ENCODE measurements at places on chromosomes 16 and 17.

DNA sequence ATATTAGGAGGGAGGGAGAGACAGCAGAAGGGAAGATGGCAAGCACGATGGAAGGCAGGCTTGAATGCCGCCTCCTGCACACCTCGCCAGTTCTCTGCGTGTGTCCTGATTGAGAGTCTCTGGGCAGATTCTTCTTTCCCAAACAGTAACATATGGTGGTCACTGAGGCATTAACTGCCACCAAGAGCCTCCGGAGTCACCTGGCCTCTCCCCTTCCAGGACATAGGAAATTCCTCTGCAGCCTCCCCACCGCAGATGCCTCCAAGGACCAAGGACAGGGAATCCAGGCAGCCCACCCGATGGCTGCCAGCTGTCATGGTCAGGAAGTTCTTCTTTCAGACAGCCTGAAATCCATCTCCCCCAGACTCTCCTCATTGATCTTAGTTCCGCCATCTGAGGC is 149.3 kb downstream of the ENGASE start:
- DNase-seq = no peak

DNA sequence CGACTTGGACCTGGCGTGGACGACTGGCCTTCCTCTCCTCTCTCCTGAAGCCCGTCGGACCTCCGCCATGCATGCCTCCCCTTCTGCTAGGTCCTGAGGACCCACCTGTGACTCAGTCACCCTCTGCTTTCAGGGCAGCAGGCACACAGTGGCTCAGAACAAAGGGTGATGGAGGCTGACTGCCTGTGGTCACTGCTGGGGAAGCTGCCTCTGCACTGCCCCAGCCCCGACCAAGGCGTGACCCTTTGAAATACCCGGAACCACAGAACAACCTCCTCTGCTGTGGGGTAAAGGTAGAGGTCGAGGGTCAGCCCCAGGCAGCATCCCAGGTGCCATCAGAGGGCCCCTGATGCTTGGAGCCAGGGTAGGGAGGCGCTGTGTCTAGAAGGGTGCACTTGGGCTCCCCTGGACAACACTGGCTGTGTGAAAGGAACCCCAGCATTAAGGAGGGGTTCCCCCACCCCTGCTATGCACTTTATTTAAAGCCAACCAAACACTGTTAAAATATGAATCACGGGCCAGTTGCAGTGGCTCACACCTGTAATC is 12.5 kb upstream of the SLC4A1 start:
- DNase-seq = no peak

DNA sequence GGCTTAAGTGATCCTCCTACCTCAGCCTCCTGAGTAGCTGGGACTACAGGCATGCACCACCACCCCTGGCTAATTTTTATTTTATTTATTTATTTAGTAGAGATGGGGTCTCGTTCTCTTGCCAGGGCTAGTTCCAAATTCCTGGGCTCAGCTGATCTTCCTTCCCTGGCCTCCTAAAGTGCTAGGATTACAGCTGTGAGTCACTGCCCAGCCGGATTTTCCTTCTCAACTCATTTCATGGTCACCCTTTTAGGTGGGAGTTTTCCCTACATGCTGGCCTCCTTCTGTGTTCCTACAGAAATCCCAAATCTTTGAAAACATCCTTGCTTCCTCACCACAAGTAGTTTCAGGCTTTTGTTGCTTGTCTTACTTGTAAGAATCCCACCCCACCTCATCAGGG is 102.1 kb upstream of the SIAH1 start:
- no peak for DNase-seq

GRCh38 chr17:62965686-62966425 is at the start of gene TANC2:
Gene TANC2, plus strand, starts transcription at chr17:62966235. Its CDS starts 43,325 bp downstream, at chr17:63009560.
- DNase-seq = peak; percentile 81

GRCh38 chr17:14871921-14872320 is 393.2 kb downstream of the PMP22 start:
- no peak for DNase-seq

DNA sequence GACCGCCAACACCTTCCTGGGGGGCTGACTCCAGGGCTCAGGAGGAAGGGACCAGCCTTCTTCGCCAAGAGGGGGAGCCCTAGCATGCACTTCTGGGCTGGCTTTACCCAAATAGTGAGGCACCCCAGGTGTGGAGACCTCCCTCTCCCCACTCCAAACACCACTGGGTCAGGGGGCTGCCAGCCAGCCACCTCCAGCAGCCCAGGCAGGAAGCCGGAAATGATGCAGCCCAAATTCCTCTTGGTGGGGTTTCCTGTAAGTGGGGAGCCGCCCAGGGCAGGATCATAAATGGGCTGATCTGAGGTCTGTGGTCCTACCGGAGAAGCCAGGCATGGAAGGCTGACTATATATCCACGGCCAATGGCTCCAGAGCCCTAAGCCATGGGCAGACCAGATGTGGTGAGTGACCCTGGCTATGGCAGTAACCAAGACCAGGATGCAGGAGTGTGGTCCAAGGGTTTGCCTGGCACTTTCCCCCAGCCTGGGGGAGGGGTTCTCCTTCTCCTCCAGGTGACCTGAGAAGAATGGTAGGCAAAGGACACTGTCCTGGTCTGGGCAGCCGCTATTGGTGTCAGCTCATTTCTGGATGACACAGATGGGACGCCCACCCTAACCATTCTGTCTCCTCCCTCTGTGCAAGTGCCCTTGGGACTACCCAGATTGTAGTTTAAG is 4.2 kb downstream of the GIT1 start:
- no peak for DNase-seq

- peak; percentile 61 for DNase-seq
Observed at GRCh38 chr17:58786586-58787295, 31.1 kb downstream of the PPM1E start.

GRCh38 chr16:80208743-80209142 is 332.1 kb upstream of the DYNLRB2 start:
- DNase-seq = no peak

- DNase-seq = peak; percentile 98
Observed at GRCh38 chr17:37824534-37825485, 80.0 kb upstream of the HNF1B start.

- DNase-seq = no peak
Observed at GRCh38 chr17:59796785-59797205, 89.3 kb downstream of the VMP1 start.

DNA sequence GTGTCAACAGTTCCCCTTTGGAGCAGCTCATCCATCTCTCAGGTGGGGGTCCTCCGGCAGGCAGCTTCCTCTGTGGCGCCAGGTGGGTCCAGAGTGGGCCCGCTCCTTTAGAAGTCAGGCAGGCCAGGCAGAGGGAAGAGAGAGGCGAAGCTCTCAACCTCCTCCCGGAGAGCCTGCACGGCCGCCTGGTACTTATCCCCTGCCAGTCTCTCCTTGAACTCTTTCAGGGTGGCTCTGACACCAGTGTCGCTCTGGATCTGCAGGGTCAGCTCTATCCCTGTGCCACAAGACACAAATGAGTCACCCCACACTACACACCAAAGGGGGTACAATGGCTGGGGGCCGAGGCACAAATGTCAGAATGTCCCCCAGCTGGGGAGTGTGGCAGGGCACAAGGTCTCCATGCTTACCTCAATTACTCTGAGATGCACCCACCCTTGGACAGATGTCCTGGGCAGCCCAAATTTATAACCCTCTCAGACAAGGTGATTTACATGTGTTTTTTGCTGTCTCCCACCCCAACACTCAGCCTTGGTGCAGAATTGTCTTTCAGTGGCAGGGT is 13.6 kb downstream of the SMCR8 start:
- DNase-seq = no peak

- DNase-seq = no peak
Observed at GRCh38 chr17:2449486-2449885, 48.6 kb upstream of the MNT start.

DNA sequence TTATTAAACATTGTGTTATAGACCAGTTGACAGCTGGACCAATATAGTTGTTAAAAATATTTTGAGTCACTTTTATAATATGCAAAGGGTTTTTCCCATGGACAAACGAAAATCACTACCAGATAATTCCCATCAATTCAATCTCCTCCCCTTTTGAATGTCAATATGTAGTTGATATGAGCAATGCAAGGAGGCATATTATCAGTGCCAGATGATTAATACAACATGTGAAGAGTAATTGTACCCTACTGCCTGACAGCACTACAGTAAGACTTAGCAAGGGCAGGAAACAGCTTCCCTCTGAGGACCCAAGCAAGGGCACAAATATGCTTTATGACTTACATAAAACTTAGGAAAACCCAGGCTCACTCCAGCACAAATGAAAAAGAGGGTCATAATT is 17.3 kb downstream of the KANSL1 start:
- no peak for DNase-seq

DNA sequence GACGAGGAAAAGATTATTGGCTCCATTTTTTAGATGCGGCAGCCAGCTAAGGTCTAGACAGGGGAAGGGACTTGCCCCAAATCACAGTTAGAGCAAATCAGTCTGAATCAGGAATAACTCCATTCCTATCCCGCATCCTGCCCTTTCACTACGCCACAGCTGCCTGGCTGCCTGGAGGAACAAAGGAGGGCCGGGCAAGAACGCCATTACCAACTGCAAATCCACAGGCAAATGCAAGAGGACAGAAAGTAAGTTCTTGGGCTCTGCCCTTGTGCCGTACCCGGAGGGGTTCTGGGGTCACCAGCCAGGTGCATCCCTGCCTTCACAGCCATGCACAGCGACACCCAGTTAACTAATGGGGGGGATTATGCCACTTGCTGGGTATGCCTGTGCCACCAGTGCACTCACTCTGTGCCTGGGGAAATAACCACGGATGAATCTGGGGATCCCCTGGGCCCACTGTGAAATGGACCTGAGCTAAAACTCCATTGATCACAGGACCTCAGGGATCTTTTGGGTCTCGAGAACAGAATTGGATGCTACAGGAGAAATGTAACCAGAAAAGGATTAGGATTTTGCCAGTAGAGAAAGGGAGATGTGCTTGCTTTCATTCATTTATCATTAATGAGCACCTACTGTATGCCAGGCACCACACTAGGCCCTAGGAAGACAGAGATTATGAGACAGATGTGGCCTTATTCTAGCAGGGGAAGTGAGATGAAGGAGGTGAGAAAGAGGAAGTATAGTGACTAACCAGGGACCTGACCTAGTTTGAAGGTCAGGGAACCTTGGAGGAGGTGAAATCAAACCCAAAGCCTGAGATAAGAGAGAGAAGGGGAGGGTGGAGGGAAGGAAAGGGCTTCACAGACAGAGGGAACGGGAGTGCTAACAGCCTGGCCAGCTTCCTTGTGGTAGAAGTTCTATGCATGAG is 17.7 kb downstream of the BCL7C start:
- DNase-seq = peak; percentile 37

DNA sequence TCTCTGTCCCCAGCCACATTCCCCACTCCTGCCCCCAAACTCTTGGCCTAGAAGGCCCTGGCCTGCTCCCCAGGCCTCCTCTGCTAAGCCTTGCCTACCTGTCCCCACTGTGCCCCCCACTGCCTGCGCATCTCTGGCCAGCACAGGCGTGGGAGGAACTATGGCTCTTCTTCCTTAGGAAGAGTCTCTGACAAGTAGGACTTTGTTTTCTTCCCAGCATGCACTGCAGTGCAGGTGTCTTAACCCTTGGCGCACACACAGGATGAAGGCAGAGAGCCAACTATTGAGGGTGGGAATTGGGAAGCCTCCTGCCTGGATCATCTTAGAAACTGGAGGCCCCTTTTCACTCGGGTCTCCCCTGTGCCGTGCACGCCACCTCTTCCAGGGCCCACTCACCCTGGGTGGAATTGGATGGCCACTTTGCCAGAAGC is 3.6 kb downstream of the AMDHD2 start:
- no peak for DNase-seq

GRCh38 chr17:81043725-81044427 is 8.9 kb downstream of the BAIAP2 start:
- peak; percentile 98 for DNase-seq

- DNase-seq = no peak
Observed at GRCh38 chr17:16391451-16391850, 10.6 kb downstream of the UBB start.

DNA sequence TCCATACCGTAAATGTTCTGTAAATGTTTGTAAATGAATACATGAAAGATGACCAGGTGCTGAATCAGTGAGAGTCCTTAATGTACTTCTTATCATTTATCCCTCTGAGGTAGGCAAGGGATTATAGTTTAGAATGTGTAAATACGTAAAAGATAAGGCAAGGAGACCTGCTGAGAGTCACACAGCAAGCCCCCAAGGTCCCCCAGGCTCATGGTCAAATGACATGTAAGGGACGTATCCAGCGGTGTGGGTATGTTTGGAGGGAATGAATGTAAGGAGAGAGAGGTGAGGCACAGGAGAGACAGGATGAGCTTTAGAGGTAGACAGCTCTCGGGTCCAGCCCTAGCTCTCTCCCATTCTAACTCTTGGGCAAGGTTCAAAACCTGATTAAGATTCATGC is 341.8 kb downstream of the WWOX start:
- DNase-seq = no peak

GRCh38 chr16:57060323-57061083 is 31.9 kb upstream of the CPNE2 start:
- no peak for DNase-seq

GRCh38 chr17:60260540-60260939 is 110.8 kb downstream of the CA4 start:
- DNase-seq = no peak

DNA sequence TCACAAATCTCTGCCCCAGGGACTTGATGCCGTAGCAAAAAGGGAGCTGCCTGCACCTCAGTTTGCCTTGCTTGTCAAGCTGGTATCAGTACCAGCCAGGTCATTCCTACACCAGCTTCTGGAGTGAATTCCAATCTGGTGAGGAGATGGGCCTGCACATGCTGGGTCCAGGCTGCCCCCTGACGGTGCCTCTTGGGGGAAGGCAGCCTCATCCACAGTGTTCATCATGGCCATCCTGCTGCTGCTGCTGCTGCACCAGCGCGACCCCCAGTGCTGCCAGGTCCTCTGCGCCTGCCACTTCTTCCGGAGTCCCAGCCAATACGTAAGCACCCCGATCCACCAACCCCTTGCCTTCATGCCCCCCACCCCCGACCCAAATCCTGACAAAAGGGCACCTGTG is 8.3 kb downstream of the MRPL27 start:
- DNase-seq = peak; percentile 53

DNA sequence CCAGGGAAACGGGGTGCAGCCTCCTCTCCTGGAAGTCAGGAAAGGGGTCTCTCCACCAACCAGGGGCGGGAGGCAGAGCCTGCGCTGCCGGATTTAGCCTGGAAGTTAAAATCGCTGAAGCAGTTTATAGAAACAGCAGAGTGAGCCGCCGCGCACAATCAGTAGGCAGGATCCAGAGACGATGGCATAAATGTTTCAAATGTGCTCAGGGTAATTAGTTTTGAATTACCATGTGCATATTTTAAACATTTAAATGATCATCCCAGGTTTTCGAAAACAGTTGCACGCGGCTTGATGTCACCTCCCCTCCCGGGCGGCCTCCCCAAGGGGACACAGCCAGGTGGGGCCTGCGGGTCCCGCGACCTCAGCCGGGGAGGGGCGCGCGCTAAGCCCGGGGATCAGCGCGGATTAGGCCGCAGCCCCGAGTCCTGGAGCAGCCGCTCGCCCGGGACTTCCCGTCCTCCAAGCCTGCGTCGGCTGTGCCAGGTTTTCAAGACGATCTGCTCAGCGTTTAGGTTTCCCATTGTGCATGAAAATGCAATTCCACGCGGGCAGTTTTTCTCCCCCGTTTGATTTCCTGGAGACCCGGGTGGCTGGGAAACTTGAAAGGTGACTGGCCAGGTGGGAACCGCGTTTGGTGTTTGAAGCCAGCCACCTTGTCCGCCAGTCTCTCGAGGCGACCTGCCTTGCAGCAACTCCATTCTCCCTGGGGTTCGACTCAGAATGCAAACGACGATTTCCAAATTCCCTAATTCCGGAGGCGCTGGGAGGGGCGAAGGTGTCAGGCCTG is 78.3 kb downstream of the RPA1 start:
- peak; percentile 18 for DNase-seq

Data from ACHN (cell line).